ENCODE measurements at places on chromosomes 7 and 10. TPM values are rescaled to one million over a fixed set of nuclear protein-coding genes. Genes with fewer than 3 reads are reported as not detected.
A peak's percentile ranks its signal among the peaks of the same experiment; 100 is the strongest.

PON1 gene
- 2.3 TPM for polyA plus RNA-seq

RNF32 gene
- 3.7 TPM for polyA plus RNA-seq

PDSS1 gene
- 18.0 TPM for polyA plus RNA-seq

TPK1 gene
- polyA plus RNA-seq: 5.4 TPM

DNA sequence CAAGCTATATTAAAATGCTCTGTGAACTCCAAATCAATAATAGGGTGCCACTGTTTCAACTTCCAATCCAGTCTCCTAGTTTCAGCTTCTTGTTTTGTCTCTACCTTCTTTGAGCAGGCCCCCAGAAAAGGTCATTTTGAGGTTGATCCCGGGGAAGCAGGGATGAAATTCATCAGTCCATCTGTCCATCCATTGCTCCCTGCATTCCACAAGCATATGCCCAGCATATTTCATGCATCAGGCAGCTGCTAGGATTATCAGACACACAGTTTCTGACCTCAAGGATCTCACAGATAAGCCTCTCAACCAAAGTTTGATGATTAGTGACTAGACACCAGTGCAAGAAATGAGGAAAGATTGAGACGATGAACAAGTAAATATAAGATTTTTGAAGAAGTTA is 186.6 kb upstream of the PDE1C start:
- no peak for DNase-seq

- DNase-seq: no peak
Observed at GRCh38 chr7:151864081-151864480, 12.8 kb downstream of the PRKAG2 start.

GRCh38 chr7:151759591-151760042 is 117.3 kb downstream of the PRKAG2 start:
- DNase-seq: peak; percentile 55

- DNase-seq: peak; percentile 36
Observed at GRCh38 chr7:105487579-105488571, 34.2 kb downstream of the PUS7 start.

DNA sequence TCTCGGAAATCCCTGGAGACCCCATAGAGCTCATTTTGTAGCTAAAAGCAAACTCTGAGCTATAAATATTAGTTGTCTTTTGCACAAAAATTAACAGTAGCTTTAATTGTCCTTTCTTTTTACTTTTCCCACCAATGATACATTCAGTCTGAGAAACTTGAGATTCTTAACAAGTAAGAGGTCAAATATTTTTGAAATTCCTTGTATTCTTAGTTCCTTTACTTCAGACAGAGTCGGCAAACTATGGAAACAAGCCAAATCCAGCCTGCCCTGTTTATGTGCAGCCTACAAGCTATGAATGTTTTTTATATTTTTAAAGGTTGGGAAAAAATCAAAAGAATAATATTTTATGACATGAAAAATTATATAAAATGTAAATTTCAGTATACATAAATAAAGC is 146.6 kb downstream of the CTNNA3 start:
- no peak for DNase-seq

GRCh38 chr7:82859106-82859850 is 303.4 kb downstream of the PCLO start:
- DNase-seq: no peak

GRCh38 chr10:94936721-94937120 is 1.7 kb upstream of the CYP2C9 start:
- peak; percentile 33 for DNase-seq

- DNase-seq: no peak
Observed at GRCh38 chr10:35035606-35036005, 54.5 kb downstream of the CUL2 start.

GRCh38 chr10:5094265-5095205 is at the start of gene AKR1C3:
Gene AKR1C3 (plus strand): TSS chr10:5094414. CDS start chr10:5094445, 31 bp downstream.
- no peak for DNase-seq
